ENCODE measurements at places on chromosomes 1 and 21.

GRCh38 chr1:221823149-221823548, 81.3 kb upstream of the DUSP10 start:
- no peak for DNase-seq

DNA sequence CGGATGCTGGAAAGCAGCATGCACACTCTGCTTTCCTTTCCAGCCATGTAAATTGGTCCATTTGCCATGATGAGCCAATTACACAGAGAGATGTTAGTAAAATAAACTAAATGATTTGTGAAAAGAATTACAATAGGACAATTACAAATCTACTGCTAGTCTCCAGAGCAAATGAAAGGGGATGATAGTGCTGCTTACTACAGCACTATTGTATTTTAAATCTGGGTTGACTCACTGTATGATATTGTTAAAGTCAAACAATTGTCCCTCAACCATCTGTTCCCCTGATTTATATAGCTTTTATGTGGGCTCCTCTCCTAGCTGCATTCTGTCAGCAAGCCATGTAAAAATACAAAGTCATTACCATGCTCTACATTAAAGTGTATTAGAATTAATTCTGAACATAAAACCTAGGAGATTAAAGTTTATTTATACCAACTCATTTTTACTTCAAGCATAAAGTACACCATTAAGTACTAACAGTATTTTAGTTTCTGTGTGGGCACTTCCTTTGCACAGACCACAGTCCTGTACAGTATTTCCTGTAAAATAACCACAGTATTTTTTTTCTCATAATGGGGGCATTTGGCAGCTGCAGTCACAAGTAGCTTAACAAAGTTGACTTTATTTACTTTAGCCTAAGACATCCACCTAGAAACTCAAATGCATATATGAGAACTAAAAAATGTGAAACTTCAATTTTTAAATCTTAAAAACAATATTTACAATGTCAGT, 135.8 kb downstream of the VAV3 start:
- DNase-seq = peak; percentile 56

DNA sequence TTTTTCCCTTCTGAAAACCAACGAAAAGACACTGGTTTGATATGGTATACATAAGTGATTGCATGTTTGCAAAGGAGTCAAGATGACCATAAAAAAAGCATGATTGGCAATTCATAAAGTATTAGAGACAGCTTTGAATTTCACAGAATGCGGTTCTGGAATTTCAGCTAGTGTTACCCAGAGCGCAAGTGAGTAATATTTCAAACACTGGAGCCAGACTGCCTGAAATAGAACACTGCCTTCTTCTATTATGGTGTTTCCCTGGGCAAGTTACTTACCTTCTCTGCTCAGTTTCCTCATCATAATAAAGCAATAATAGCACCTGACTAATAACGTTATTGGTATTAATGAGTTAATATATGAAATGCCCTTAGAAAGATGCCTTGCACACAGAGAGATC, 54.7 kb downstream of the NEGR1 start:
- DNase-seq = no peak

DNA sequence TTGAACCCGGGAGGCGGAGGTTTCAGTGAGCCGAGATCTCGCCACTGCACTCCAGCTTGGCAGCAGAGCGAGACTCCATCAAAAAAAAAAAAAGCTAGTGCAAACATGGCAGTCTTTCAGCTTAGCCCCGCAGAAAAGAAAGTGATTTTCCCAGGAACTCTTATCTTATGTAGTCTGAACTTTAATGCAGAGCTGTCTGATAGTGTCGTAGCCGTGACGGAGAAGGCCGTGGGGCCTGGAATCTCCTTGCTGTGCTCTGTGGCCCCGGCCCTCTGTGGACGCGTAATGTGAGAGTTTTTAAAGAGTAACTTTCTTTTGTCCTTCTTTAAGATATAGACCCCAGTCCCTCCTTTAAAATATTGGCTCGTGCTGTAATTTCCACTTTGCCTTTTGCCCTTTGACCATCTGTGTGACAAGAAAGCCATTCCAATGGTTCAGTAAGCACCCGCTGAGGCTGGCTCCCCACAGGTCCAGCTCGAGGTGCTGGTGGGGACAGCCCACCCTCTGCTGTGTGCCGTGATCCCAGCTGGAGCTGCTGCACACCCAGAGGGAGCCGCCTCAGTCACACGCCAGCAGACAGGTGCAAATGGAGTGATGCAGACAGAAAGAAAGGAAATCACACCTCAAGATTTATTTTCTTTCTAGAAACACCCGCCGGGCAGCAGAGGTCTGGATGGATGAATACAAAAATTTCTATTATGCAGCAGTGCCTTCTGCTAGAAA, 164.0 kb downstream of the PGBD5 start:
- no peak for DNase-seq

DNA sequence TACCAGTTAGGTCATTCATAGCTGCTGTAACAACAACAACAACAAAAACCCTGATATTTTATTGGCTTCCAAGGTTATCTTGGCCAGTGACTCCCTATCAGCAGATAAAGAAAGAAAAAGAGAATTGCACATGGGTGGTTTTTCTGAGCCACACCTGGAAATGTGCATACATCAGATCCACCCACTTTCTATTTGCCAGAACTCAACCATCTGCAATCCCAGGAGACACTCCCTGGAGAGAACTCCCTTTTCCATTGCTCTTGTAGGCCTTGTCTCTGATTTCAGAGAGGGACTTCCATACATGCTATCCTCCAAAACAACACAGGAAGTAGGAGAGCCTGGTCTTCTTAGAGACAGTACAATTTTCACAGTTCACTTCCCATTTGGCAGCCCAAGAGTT, 74.9 kb upstream of the ZC3H11B start:
- DNase-seq = no peak

- DNase-seq = no peak
Measured at GRCh38 chr1:172122381-172122780, 281.1 kb downstream of the DNM3 start.

- DNase-seq = no peak
Measured at GRCh38 chr1:37680933-37681332, 11.4 kb upstream of the CDCA8 start.

DNA sequence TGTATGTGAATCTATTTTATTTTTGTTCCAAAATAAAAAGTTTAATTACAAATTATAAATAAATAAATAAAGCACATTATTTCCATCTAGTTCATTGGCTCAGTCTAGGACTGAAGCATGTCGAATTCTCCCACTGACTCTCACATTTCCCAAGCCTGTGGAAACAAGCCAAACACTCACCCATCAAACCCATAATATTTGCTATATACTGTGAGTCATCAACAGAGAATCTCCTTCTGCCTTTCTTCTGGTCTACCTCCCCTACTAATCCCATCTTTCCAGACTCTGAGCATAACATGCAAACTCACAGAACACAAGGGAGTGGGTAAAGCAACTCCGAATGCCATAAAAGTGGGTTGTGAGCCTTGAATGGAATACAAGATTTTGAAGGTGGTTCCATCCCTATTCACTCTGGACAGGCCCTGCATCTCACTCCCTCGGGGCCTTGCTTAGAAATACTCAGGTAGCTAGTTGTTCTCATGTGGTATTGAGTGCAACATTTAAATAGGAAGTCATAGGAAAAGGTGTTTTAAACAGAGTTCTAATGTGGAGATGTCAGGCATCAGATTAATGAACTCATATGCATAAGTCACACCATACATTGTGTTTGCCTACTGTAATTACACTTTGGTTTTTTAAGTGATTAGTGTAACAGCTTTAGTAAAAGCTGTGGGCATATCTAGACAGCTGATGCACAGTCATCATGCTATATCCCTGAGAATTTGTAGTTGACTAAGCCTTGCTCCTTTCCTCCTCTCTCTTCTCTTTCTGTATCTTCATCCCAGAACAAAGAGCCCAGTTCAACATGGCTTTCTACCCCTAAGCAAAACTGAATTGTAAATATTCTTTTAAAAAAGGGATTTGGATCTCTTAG, 47.0 kb downstream of the F5 start:
- DNase-seq = peak; percentile 31

DNA sequence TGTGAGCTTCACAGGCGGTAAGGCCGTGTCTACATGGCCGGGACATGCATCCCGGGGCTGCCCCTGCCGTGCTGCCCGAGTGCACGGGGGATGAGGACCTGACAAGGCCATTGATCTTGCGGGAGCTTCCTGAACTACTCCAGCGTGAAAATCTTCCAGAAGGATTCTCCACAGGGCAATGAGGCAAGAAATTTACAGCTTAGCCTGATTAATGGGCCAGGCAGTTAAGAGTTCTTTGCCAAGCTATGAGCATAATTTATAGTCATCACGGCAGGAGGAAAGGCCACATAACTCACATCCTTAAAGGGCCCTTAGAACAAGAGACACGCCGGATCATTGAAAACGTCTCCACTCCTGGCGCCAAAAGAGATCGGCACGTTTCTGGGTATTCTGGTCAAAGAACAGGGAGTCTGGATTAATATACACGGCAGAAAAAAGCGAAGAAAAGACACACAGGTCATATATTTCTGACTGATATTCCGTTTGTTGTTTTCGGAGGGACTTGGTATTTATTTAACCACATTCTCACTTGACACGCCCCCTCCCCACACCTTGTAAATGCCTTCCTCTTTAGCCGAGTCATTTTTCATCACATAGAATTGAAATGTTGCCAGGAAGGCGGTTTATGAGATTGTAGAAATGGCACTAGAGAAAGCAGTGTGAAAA, 180.5 kb downstream of the DYRK1A start:
- no peak for DNase-seq

DNA sequence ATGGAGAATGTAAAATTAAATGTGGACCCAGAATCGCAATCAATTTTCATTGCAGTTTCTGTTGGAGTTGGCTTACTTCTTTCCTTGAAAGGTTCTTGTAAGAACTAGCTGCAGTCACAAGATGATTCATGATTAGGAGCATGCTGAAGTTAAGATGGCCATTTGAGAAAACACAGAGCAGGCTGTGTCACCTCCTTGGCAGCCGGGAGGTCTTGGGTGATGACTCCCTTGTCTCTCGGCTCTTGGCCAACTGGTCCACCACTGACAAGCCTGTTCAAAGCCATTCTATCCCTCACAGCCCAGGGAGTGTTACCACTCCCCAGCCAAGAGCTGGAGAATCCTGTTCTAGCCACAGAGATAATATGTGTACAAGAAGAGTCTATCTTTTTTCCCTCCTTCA, 40.6 kb downstream of the OPTC start:
- peak; percentile 78 for DNase-seq

GRCh38 chr1:41657679-41658295, 173.3 kb upstream of the EDN2 start:
- no peak for DNase-seq

DNA sequence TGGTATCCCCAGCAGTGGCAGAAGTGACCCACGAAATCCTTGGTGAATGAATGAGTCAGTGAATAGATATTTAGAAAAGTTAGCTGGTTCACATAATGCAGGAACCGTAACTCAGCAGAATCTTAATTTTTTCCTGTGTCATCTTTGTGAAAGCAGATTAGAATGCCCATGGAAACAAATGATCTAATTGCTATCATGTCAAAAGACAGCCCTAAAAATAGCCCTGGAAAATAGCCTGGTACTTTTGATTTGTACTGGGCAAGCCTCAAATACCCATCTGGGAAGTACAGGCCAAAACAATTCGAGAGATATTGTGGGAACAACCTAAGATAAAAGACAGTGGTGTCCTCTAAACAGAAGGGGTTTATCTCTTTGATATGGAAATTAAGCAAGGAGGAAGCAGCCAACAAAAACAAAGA, 21.1 kb downstream of the FYB2 start:
- DNase-seq = no peak

GRCh38 chr1:114468047-114468446, 43.0 kb downstream of the TRIM33 start:
- no peak for DNase-seq

DNA sequence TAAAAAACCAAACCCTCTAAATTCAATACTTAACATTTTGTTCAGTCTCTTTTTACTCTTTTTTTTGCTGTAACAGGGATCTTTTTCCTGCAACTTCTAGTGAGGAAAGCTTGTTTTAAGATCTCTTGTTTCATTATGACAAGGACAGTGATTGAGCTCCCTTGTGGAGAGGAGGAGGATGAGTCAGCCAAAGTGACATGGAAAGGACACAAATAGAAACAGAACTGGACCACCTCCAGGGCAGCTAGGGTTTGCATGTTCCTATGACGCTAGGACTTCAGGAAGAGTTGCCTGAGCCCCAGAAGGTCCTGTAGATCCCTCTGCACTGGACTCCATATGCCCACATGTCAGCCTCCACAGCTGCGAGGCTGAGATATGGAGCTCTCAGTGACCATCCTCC, 212.6 kb upstream of the FAM78B start:
- DNase-seq = no peak

GRCh38 chr1:155160128-155160527, 13.0 kb downstream of the KRTCAP2 start:
- no peak for DNase-seq

DNA sequence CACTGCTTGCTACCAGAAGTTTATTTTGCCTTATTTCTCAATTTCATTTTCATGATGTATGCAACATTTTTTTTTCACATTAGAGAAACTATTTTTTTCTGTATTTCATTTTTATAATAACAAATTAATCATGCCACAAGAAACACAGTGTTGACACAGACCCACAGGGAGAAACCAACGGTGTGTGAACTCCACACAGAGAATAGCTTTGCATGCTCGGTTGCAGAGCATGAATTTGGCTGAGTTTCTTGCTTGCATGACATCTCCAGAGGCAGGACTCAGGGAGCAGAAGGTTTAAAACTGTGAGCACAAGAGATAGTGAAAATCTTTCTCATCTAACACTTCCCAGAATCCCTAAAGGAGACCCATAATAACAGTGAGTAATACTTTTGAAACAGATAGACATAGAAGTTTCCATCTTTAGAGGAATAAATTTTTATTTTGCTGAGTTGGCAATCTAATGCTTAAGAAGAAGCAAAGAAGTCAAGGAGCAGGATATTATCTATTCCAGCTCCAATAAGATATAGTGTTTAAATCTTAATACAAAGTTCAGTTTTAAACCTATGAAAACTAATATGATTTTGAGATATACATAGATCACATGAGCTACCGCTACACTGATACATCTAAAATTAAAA, 890.9 kb downstream of the MRPL39 start:
- DNase-seq = no peak

GRCh38 chr1:30023339-30024022, 699.9 kb downstream of the MATN1 start:
- DNase-seq = no peak

GRCh38 chr1:94025383-94026340, 95.3 kb downstream of the ABCA4 start:
- DNase-seq = peak; percentile 38

- DNase-seq = no peak
Measured at GRCh38 chr1:149879556-149879955, 19.8 kb upstream of the BOLA1 start.

DNA sequence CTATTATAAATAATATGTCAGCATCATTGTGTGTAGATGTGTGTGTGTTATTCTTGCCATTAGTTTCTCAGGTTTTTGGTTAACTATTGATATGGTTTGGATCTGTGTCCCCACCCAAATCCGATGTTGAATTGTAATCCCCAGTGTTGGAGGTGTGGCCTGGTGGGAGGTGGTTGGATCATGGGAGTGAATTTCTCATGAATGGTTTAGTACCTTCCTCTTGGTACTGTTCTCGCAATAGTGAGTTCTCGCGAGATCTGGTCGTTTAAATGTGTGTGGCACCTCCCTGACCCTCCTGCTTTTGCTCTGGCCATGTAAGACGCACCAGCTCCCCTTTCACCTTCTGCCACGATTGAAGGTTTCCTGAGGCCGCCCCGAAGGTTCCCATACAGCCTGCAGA, 9.6 kb upstream of the POFUT2 start:
- DNase-seq = no peak

GRCh38 chr1:30413606-30414005, 309.8 kb downstream of the MATN1 start:
- no peak for DNase-seq

- DNase-seq = no peak
Measured at GRCh38 chr1:240768979-240769378, 157.0 kb upstream of the GREM2 start.

GRCh38 chr1:4001461-4001860, 101.4 kb upstream of the C1orf174 start:
- no peak for DNase-seq
